ENCODE measurements at places on chromosomes 7 and 10.

GRCh38 chr7:141590666-141591065 lies 39.5 kb downstream of the AGK start:
- no peak for DNase-seq

GRCh38 chr7:81753392-81753791 lies 16.5 kb downstream of the HGF start:
- no peak for DNase-seq

DNA sequence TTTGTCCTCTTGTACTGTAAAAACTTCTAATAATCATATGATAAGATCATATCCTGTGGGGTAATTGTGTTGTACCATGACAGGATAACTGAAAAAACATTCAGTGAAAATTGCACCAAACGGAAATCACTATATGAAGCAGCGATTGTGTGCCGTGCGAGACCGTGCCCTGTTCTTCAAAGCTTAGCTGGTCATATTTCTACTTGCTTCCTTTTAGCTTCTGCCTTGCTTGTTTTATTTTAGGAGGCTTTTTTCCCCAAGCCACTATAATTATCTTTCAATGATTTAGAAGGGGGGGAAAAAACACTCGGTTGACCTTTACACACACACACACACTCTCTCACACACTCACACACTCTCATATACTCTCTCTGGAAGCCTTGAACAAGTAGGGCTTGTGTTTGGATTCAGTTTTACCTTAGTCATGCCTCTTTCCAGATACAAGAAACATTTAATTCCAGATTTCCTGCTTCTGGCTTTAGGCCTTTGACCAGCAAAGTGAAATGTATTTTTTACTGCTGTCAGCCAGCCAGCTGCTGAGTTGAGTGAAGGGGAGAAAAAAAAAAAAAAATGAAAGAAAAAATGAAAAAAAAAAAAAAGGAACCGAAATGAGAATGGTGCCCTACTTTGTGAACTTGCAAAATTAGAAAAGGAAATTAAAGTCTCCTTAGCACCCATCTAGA lies 181.4 kb downstream of the ARID5B start:
- no peak for DNase-seq

- no peak for DNase-seq
Observed at GRCh38 chr7:143908120-143908519, 6.1 kb upstream of the TCAF1 start.

- DNase-seq: no peak
Observed at GRCh38 chr10:34771525-34771924, 43.6 kb downstream of the PARD3 start.

GRCh38 chr7:140439359-140439758 lies 35.5 kb downstream of the RAB19 start:
- no peak for DNase-seq

DNA sequence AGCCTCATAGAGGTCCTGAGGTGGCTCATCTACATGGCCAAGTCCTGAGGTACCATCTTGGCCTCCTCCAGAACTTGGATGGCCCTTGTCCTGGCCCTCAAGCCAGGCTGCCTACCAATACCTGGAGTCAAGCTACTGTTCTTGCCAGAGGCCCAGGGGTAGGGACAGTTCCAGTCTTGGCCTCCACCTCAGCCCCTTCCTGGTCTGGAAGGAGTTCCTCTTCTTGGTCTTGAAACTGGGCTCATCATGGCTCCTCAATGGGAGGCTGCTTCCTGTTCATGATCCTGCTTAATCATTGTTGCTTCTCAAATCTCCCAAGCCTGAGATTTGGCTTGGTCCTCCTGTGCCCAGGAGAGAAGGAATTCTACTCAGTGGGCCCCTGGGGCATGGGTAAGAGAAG lies 3.9 kb downstream of the HPS6 start:
- no peak for DNase-seq

- no peak for DNase-seq
Observed at GRCh38 chr7:91288208-91288824, 24.1 kb downstream of the FZD1 start.

DNA sequence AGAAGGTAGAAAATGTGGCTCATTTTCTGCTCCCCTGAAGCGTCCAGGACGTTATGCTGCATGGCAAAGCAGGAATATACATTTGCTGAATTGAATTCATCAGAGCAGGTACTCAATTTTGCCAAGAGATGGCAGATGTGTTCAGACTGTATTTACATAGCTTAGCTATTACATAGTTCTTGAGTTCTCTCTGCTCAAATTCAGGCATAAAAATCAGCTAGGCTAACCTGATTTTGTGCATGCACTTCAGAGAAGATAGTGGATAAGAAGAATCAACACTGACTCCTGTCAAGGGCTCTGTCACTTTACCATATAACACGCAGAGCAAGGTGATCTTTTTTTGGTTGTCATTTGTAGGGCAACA lies 209.2 kb upstream of the FAM3C start:
- no peak for DNase-seq

DNA sequence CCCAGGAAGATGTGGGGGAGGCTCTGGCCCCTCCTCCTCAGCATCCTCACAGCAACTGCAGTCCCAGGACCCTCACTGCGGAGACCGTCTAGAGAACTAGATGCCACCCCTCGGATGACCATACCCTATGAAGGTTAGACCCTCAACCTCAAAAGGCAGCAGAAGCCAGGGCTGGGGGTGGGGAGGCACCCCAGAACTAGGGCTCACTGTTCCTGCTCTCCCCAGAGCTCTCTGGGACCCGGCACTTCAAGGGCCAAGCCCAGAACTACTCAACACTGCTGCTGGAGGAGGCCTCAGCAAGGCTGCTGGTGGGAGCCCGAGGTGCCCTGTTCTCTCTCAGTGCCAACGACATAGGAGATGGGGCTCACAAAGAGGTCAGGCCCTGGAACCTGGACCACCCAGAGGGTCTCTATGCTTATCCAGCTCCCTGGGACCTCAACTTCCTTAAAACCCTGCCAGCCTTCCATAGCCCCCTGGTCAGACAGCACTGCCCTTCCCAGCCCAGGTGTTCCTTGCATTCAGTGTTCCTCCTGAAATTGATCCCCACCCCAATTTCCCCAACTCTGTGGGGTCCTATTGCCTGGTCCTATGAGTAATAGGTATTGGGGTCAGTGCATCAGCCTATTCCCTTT lies 3.7 kb downstream of the SEMA4G start:
- no peak for DNase-seq

DNA sequence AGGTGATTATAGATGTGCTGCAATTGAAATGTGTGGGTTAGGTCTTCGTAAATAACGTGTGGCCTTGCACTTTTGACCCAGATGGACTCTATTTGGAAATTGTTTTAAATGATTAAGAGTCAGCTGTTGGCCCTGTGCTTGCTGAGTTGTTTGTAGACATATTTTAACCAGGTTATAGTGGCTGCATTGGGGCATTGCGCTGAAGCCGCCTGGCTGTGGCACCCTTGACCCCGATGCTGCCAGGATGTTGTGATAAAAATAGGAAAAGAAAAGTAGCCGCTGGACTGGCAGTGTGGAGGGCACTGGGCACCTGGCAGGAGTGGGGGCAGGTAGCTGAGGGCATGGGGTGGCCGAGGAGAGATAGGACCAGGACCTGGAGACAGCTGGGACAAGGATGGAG lies 13.4 kb downstream of the LRRC27 start:
- no peak for DNase-seq

DNA sequence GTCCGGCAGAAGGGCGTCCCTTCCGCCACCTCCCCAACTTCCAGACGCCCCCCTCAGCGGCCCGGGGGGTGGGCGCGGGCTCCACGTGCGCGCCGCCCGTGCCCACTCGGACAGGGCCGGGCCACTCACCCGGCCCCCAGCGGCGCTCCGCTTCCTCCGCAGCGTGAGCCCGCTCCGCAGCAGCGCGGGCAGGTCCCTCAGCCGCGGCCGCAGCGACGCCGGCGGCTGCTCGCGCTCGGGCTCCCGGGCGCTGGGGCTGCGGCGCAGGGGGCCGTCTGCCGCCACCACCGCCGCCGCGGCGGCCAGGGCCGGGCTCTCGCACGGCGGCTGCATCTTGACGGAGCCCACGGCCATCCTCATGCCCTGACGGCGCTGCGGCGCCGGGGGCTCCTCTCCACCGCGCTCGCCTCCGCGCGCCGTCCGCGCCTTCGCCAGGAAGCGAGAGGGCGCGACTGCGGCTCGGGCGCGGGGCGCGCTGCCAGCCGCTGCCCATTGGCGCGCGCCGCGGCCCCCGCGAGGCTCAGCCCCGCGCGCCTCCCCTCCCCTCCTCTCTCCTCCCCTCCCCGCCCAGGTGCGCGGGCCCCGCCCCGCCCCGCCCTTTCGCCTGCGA lies at the start of gene RAPGEF5:
Gene RAPGEF5, minus strand, starts transcription at position 454 of the 610 bp plus-strand sequence. Its CDS starts 94 bp downstream, at position 360.
- DNase-seq: no peak

GRCh38 chr10:124359336-124359832 lies 59.3 kb downstream of the OAT start:
- no peak for DNase-seq

DNA sequence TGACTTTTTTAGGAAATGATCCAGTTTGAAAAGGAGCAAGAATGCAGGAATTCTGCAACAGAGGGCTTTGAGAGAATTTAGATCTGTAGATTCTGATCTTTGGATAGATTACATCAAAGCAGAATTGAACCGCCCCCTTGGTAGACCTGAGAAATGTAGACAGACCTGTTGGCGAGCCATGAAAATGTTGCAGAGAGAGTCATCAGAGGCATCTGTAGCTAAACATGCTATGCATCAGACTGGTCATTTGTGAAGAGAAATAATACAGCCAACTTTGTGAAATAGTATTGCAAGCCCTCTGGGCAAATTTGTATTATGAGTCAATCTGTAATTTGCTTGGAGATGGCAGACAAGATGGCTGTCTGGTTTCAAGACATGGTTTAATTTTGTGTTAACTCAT lies 4.3 kb upstream of the C1GALT1 start:
- no peak for DNase-seq

DNA sequence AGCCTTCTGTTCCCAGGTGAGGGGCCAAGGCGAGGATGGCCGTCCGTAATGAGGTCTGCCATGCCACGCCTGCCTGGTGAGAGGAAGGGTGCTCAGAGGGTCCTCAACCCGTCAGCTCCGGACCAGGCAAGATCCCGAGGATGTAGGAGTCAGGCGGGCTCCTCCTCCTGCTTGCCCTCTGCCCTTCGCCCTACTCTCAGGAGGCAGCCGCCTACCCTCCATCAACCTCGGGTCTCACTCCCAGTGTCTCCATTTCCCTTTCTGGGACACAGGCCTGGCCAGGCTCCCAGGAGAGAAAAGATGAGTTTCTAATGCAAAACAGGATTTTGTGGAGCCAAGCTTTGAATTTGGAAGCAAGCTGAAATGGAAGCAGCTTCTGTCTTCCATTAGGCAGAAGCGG lies 184.0 kb downstream of the PTPN20 start:
- DNase-seq: no peak

GRCh38 chr7:106561151-106561550 lies 99.8 kb downstream of the CCDC71L start:
- DNase-seq: no peak

- no peak for DNase-seq
Observed at GRCh38 chr7:139370301-139370942, 10.7 kb downstream of the LUC7L2 start.

- no peak for DNase-seq
Observed at GRCh38 chr10:59779756-59780533, 26.7 kb upstream of the MRLN start.

GRCh38 chr7:1889556-1890181 lies 219.6 kb downstream of the ELFN1 start:
- no peak for DNase-seq

DNA sequence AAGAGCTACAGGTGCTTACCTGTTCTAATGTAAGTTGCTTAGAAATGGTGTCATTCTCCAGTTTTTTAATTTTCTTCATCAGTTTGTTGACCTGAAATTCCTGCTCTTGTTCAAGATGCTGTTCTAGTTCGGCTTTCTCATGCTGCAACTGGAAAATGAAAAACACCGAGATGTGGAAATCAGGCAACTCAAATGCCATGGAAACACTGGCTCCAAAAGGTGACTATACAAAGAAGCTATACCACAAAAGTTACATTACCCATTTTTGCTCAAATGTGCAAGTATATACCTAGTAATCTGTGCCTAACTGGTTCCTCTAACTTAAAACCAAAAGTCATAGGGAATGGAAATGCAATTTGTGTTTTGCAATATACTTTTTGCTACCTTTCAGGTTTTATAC lies 73.8 kb downstream of the CCDC6 start:
- DNase-seq: no peak

DNA sequence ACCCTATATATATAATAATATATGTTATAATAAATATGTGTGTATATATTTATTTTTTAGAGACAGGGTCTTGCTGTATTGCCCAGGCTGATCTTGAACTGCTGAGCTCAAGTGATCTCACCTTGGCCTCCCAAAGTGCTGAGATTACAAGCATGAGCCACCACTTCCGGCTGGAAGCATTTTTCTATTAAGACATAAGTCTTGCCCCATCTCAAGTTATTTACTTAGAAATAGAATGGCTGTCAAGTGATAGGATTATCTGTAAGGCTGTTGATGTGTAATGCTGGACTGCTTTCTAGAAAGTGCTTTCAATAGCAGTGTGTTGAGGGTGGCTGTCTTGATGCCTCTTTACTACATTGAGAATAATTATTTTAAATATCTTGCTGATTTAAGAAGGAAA lies 65.2 kb downstream of the ZMYND11 start:
- DNase-seq: no peak

- DNase-seq: no peak
Observed at GRCh38 chr7:28149291-28150101, 31.1 kb downstream of the JAZF1 start.

DNA sequence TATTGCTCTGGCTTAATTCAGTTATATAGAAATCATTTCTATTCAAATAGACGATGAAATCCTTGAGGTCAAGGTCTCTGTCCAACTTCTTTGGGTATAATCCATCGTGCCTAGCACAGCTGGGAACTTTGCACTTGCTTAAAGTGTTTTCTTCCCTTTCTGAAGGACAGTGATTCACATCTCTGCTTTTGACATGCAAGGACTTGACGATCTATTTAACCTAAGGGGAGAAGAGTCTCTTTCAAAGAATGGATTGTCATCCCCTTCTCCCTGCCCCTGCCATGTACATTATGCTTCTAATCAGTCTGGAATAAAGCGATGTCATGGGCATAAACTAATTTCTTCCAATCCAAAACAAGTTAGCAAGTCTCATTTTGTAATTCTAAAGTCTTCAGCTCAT lies 488.6 kb downstream of the KCNMA1 start:
- no peak for DNase-seq

DNA sequence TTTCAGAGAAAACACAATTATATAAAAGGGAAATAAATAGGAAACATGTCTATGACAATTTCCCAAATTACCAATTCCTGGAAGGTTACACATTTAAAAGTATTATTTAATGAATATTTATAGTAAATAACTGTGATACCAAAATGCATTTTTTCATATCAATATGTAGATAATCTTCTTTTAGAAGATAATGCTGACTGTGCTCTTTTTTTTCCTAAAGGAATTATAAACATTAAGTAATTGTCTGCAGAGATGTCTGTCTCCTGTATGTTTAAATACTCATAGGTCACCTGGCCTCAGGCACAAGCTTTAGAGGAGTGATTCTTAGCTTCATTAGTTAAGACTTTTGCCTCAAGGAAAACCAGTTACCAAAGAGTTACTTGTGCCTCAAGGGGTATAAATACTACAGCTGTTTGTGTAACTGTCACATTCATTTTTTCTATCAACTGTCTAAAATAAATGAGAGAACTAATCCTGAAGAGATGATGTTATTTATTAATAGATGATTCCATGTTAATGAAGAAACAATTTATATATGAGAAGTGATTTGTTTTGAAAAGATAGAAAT lies 77.1 kb downstream of the DNAJC1 start:
- no peak for DNase-seq

Data from stimulated activated CD4-positive, alpha-beta T cell treated with anti-CD3 and anti-CD28 coated beads, TNF-alpha, amount 100 ng/mL, for 1 hour (primary cell).